Muscle of back (tissue), 13 donors: ENCODE measurements at places on chromosomes 2 and 18. TPM values are rescaled to one million over a fixed set of nuclear protein-coding genes. Genes with fewer than 3 reads are reported as not detected.

PXDN gene
- 247 TPM for polyA plus RNA-seq

BCL11A gene
- 4.4 TPM for polyA plus RNA-seq

POMC gene
- polyA plus RNA-seq, result 2.3 TPM

ITSN2 gene
- polyA plus RNA-seq, result 18.6 TPM
